Brain microvascular endothelial cell (primary cell): ENCODE measurements at places on chromosomes 5 and 9.

DNA sequence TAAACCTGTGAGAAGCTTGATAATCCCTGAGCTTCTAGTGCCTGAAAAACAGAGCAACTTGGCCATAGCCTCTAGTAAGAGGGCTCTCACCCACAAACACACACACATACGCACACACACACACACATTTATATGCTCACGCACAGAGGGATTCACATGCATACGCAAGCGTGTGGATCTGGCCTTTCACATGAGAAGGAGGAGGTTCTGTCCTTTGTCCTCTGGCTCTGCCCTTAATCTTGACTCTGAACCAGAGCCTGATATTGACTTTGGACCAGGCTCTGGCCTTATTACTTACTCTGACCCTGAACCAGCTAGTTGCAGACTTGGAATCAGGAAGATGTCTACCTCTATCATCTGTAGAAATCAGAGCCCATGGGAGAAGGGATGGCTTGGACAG lies 10.0 kb upstream of the P4HA2 start:
- no peak for DNase-seq

DNA sequence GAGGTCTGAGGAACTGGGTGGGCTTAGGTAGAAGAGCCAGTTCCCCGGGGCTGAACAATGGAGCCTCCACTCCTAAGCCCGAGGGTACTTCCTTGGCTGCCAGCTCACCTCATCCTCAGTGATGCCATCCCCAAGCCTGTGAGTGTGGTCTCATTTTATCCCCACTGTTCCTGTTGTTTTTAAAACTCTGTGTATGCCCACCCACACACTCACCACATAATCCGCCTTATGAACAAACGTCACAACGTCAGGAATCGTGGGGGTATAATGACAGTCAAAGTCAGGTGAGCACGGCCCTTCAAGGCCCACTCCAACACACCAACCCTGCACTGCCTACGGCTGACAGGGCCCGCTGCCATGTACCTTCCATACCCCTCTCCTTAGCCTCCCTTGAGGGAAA lies 61.1 kb downstream of the PTCH1 start:
- no peak for DNase-seq

DNA sequence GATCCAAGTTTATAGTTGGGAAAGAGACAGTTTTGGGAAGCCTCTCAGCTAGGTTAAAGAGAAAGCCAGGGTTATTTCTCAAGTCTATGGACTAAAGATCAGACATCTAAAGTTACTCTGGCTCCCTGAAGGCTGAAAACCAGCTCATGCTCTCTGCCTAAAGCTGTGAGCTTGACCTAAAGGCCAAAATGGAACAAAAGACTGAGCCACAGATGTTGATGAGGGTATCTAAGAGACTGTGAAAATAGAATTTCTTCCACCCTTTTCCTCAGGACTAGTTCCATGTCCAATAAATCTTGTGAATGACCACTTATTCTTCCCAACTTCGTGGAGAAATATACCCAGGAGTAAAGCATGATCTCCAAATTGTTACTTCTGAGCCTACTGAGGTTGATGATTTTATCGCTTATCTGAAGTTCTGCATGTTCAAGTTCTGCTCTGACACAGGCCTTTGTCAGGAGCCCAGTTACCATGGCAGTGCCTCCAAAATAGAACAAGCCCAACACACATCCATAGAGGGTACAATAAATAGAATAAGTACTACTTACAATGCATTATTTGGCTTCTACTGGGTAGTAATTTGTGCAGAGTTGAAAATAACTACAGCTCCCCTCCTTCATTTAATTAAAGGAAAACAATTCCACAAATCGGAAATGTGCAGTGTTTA lies 373.6 kb downstream of the NTRK2 start:
- no peak for DNase-seq

GRCh38 chr5:132251220-132251725 lies 6.2 kb upstream of the PDLIM4 start:
- DNase-seq = no peak

- peak; percentile 4 for DNase-seq
Observed at GRCh38 chr5:92309336-92309991, 926.3 kb upstream of the ARRDC3 start.

- no peak for DNase-seq
Observed at GRCh38 chr9:131798246-131798645, 58.4 kb upstream of the RAPGEF1 start.
